ENCODE measurements at places on chromosomes 13 and 19. TPM values are rescaled to one million over a fixed set of nuclear protein-coding genes. Genes with fewer than 3 reads are reported as not detected.
A peak's percentile ranks its signal among the peaks of the same experiment; 100 is the strongest.

DNAJC15 gene
- 4.2 TPM for total RNA-seq

POU4F1 gene
- total RNA-seq, result 0.05 TPM

THSD8 gene
- total RNA-seq, result not detected

LSR gene
- total RNA-seq, result 97.9 TPM

DLL3 gene
- 0.14 TPM for total RNA-seq

RHPN2 gene
- 0.61 TPM for total RNA-seq

CPB2 gene
- not detected for total RNA-seq

LRRC63 gene
- 0.31 TPM for total RNA-seq

ARL11 gene
- 0.08 TPM for total RNA-seq

FCER2 gene
- 2.3 TPM for total RNA-seq

CRB3 gene
- total RNA-seq, result 8.9 TPM

MYDGF gene
- total RNA-seq, result 30.1 TPM

NXNL1 gene
- total RNA-seq, result not detected

PSG11 gene
- total RNA-seq, result not detected

FPR1 gene
- not detected for total RNA-seq

GRCh38 chr13:73146707-73147106, 87.9 kb downstream of the KLF5 start:
- DNase-seq, result no peak

DNA sequence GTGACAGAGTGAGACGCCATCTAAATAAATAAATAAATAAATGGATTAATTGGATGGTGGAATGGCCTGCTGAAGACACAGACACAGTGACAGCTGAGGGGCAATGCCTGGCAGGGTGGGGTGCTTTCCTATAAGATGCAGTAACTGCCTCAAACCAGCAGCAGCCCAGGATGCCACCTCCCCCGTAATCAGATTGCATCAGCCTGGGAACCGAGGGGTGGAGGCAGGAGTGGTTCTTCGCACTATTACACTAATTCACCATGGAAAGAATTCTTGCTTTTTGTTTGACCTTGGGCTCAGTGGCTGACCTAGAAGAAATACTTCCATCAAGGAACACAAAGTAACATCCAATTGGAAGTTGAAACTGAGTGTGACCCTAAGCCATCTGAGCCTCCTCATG, 31.6 kb upstream of the USP12 start:
- no peak for DNase-seq

DNA sequence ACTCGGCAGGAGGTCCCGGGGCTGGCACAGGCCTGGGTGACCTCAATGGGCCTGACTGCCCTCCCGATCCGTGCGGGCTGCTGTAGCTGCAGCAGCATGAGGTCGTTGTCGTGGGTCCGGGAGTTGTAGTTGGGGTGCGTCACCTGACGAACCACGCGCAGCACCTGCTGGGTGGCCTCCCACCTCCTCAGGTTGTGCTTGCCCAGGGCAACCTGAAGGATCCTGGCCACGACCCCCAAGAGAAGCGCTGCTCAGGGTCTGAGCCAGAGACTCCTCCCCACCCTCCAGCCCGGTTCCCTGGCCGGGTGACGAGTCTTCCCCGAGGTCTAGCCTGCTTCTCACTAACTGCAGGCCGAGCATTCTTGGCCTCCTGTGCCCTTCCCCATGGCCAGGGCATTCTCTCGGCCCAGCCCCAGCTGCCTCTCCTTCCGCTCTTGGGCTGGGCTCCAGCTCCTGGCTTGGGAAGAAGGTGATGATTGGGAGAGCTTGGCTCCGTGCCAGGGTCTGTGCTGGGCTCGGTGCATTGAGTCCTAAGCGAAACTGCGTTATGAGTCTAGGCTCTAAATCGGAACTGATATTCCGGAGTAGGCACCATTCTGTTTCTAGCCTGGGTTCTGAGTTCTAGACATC, 3.1 kb downstream of the KLK14 start:
- no peak for DNase-seq

- no peak for DNase-seq
These were observed 43.1 kb downstream of the ZNF726 start for GRCh38 chr19:23957660-23958281.

DNA sequence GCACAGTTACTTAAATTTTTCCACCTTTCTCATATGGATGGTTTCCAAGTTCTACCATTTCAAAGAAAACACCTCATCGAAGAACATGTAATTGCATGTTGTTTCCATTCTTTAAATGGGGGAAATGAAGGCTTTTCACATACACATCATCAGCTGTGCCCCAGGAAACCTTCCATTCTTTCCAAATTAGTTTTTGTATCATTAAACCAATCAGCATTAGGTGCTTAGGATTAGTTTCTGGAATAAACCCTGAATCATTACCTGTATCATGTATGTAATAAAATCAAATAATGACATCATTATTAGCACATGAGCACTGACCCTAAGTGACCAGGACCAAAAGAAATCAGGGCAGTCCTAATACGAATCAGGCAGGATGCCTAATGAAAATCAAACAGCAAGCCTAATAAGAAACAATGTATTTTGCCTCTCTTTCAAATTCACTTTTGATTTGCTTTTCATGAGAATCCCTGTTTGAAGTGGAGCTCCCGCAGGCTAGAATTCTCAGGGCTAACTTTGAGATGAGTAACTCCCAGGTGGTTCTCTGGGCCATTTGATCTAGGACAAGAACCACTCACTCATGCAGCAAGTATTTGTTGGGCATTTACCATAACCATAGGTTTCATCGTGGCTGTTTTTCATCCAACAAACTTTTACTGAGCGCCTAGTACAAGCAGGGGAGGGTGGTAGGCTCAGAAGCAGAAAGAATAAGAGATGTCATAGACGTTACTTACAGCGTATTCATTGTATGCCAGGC, 89.2 kb downstream of the MZT1 start:
- DNase-seq, result no peak

GRCh38 chr13:89796196-89796595, 1551.3 kb upstream of the MIR17HG start:
- no peak for DNase-seq

- peak; percentile 90 for DNase-seq
These were observed at the start of gene LPAR2 for GRCh38 chr19:19627621-19628500. LPAR2 (minus strand) TSS chr19:19628220; CDS start chr19:19627275, 945 bp downstream.

GRCh38 chr13:24254146-24254841, 55.1 kb upstream of the C1QTNF9 start:
- DNase-seq, result peak; percentile 70

DNA sequence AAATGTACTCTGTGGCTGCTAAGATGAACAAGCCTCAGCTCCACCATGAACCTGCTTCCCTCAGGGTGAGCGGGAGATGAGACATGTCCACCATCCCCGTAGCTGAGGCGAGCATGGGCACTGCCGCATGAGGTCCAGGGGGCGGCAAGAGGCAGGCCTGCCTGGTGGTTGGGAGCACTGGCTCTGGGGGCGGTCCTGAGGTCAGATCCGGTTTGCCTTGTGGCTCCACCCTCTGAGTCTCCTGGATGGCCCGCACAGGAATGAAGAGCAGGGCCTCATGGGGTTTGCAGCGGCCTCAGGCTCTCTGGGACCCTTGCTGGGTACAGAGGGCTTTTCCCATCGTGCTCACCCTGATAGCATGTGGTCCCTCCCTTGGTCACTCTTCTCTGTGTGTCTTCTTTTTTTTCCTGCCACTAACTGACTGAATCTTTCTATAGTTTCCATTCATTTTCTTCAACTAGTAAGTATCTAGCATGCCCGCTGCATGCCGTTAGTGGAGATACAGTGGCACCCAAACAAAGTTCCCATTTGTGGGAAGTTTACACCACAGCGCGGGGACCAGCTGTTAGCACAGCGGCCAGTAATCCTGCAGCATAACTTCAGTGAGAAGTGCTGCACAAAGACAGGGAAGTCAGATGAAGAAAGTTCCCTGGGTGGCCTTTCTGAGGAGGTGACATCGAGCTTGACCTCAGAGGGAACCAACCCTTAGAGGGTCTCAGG, 37.3 kb downstream of the CAPN12 start:
- no peak for DNase-seq

DNA sequence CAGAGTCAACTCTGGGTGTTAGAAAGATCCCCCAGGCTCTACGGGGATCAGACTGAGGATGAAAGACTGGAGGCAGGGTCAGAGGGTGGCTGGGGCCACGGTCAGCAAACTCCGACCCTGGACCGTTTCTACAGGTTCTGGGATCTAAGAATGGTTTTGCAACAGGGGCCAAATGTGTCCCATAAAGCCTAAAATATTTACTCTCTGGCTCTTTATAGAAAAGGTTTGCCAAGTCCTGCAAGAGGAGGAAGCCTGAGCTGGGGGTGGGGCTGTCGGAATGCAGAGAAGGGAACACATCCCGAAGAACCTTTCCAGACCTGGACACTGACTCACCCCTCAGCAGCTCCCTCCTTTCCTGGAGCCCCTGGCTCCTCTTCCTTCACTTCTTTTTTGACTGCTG, 20.7 kb downstream of the LIG1 start:
- no peak for DNase-seq

DNA sequence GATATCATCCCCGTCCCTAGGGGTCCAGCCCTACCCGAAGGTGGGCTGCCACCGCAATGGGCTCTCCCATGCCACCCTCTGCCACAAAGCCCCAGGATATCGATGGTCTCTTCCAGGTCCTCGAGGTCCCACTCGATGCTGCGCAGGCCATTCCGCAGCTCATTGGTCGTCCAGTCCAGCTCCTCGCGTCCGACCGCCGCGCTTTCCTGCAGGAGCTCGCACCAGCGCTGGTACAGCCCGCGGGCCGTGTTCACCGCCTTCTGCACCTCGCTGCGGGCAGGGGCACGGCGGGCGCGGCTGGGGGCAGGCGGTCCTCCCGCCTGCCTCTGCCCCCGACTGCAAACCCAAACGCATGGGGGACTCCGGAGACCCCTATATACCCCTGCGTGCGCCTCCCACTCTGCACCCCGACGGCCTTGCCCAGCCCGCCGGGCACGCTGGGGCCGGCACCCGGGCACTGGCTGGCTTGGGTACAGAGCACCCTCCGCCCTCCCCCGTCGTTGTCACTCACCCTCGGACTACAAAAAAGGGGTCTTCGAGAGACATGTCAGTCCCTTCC, 468 bp downstream of the STX10 start:
- no peak for DNase-seq

DNA sequence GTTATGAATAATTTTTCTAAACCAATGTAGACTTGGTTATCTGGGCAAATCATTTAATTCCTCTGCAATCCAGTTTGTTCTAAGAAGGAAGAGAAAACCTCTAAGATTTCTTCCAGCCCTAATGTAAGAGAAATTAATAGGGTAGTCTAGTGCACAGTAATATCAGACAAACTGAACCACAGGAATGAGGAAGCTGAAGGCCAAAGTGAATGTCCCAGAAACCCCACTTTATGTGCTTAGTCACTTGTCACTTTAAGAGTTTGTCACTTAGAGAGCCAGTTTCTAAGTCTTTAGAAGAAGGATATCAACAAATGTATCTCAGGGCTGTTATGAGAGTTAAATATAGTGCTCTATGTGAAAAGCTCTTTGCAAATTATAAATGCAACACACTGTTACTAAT, 750.6 kb downstream of the DIAPH3 start:
- no peak for DNase-seq

- DNase-seq, result no peak
These were observed 2.2 kb downstream of the ZNF576 start for GRCh38 chr19:43598445-43599240.

DNA sequence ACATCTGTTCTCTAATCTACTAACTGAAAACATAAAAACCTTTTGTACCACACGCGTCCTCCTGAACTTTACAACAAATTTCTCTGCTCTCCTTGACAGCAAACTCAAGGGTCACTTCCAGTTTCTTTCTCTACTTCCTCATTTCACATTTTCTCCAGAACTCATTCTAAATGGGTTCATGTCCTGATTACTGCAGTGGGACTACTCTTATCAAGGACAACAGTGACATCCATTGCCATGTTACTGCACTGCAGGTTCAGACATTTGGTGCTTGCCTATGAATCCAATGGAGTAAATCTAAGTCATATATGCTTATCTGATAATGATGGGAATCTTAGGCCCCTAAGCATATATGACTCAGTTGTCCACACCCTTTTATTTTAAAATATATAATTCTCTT, 35.3 kb downstream of the FPR3 start:
- DNase-seq, result no peak

DNA sequence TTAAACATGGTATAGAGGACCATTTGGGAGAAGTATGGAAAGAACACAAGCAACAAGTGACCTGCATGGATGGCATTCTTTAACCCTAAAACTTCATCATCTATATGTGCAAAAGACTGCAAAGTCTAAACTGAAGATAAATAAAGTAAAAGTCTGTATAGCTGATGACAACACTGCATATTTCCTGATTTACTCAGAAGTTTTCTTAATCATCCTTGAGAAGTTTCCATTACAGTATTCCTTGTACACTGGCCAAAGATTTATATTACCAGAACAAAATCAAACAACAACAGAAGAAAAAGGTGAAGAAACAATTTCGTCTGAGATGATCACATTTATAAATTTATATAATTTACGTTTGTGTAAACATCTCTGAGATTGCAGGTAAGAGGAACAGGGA, 805.7 kb downstream of the PCDH9 start:
- no peak for DNase-seq

GRCh38 chr19:12698138-12698537, 1.7 kb upstream of the FBXW9 start:
- DNase-seq, result no peak

GRCh38 chr13:110471156-110471832, 90.2 kb downstream of the RAB20 start:
- no peak for DNase-seq

- DNase-seq, result peak; percentile 29
These were observed 970.5 kb downstream of the UQCRFS1 start for GRCh38 chr19:28242317-28242927.

GRCh38 chr19:11151181-11151580, 4.4 kb downstream of the SPC24 start:
- no peak for DNase-seq

DNA sequence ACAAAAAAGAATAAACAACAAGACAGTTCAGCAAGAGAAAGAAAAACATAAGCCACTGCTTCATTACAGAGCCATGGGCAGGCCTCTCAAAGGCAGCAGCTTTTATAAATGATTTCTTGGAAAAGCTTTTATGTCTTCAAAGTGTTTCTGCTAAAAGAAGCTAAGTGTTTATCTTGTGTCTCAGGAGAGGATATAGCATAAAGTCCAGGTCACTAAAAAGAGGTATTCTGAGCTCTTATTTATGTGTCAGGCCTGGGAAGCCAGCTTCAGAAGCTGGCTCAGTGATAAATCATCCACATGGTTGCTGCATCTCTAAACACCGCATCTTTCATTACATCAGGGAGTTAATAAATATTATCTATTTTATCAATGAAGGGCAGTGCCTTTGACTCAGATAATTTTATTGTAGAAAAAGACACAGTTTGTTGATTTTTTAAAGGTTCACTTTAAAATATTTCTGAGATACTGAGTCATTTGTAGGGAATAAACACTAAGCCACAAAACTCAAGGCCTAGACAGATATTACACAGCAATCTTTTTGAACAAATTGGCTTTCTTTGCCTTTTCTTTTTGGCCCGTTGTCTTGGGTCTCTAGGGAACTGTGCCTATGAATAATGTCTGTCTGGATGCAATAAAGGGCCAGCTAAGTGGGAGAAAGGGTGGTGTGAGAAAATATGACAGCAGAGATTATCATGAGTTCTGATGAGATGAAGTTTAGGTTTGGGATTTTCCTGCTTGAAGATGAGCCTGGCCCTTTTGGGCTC, 1086.6 kb downstream of the UQCRFS1 start:
- DNase-seq, result no peak
